ENCODE measurements at places on chromosomes 13 and 19.

DNA sequence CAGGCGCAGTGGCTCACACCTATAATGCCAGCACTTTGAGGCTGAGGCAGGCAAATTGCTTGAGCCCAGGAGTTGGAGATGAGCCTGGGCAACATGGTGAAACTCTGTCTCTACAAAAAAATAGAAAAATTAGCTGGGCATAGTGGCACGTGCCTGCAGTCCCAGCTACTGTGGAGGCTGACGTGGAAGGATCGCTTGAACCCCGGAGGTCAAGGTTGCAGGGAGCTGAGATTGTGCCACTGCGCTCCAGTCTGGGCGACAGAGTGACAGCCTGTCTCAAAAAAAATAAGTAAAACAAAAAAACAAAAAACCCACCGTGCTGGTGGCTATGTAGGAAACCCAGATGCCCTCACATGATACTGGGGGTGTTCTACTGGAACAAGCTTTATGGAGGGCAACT, 16.4 kb downstream of the PHLDB3 start:
- DNase-seq: no peak

GRCh38 chr19:10344780-10345179, 5.4 kb upstream of the ICAM3 start:
- no peak for DNase-seq

DNA sequence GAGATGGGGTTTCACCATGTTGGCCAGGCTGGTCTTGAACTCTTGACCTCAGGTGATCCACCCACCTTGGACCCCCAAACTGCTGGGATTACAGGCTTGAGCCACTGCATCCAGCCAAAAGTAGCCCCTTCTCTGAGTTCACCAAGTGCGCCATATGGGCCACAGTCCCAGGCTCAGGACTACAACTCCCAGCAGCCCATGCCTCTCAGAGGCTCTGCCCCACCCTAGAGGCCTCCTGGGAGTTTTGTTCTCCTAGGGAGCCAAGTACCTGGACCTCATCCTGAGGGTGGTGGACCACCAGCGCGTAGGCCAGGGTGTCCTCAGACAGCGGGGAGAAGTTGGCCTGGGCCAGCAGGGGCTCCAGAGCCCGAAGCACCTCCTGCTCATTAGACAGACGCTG, 18.8 kb downstream of the TMEM143 start:
- no peak for DNase-seq

DNA sequence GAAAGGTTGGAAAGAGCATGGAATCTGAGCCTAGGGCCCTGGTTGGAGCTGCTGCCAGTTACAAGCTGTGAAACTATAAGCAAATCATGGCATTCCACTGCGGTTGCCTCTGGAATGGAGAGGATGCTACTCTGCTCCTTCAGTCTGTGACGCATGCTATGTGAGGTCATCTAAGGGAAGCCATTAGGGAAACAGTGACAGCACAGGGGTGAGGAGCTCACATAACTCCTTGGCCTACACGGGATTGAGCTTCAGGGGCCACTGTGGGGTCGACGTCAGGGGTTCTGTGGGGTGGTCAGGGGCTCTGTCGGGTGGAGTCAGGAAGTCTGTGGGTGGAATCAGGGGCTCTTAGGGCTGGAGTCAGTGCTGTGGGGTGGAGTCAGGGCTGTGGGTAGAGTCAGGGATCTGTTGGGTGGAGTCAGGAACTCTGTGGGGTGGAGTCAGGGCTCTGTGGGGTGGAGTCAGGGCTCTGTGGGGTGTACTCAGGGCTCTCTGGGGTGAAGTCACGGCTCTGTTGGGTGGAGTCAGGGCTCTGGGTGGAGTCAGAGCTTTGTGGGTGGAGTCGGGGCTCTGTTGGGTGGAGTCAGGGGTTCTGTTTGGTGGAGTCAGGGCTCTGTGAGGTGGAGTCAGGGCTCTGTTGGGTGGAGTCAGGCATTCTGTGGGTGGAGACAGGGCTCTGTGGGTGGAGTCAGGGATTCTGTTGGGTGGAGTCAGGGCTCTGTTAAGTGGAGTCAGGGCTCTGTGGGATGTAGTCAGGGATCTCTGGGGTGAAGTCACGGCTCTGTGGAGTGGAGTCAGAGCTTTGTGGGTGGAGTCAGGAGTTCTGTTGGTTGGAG, 35.8 kb upstream of the MEDAG start:
- no peak for DNase-seq

- DNase-seq: no peak
Observed at GRCh38 chr13:93951951-93952350, 527.5 kb downstream of the DCT start.

DNA sequence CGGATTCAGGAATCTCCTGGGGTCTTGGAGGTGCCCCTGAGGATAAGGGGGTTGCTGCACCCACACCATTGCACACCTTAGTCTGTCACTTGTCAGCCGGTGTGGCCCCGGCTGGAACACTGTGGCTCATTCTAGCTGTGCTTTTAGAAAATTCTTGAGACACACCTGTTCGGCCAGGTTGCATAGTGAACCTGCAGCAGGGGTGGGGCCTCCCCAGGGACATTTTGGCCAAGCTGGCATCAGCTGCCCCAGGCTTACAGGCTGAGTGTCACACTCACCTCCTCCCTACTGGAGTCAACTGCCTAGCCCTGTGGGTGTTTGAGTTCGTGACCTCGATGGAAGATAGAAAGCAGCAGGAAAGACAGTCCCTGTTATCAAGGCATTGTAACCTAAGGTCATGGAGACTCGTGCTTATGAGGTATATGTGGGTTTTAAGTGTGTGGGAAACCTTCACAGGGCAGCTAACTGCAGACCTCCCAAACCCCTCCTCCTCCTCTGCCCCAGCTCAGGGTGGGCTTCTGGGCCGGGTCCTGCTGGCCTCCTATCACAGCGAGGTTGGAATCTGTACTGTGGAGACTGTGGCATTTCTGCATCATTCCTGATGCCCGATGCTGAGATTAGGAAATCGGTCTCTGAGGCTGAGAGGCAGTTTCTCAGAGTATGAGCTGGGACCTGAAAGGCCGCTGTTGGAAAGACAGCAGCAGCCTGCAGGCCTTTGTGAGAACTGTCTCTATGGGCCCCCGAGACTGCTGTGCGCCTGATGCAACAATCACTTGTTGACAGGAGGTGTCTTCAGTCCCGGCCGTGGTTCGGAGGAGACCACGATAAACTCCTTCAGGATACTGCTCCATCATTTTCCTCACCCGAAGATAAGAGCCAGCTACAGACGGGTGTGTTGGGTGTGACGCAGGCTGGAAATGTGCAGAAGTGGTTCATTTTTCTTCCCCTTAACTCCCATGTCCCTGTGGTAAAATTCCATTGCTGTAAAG, 72.2 kb downstream of the ATP11A start:
- no peak for DNase-seq

GRCh38 chr19:1472231-1473084, 6.6 kb downstream of the C19orf25 start:
- DNase-seq: no peak

- no peak for DNase-seq
Observed at GRCh38 chr19:54873990-54874389, at the start of gene FCAR. Gene FCAR, plus strand, starts transcription at chr19:54874235. Its CDS starts 55 bp downstream, at chr19:54874290.

GRCh38 chr13:92074658-92075057, 676.2 kb downstream of the GPC5 start:
- no peak for DNase-seq

DNA sequence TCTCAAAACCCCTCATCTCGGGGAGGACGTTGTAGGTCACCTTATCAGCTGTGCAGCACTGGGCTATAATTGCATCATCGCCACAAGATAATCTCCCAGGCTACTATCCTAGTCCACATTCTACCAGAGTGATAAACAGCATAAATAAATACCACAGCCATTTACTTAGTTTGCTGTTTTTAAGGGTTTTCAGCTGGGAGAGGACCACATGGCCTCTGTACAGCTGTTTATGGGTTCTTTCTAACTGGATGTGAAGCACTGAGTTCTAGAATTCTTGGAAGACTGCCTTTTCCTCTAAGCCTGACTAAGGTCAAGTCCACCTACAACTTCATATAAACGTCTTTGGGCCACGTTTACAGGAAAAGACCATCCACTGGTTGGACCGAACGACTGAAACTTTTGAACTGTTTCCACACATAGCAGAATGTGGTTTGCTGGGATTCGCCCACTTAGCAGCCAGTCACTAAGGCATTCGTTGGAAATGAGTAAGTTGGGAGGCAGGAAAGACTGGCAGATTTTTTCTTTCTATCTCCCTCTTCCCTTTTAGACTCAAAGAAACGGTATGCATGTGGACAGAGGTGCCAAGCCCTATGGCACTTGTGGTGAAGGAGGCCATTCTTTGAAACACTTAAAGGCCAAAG, 752.5 kb upstream of the SGCG start:
- no peak for DNase-seq

DNA sequence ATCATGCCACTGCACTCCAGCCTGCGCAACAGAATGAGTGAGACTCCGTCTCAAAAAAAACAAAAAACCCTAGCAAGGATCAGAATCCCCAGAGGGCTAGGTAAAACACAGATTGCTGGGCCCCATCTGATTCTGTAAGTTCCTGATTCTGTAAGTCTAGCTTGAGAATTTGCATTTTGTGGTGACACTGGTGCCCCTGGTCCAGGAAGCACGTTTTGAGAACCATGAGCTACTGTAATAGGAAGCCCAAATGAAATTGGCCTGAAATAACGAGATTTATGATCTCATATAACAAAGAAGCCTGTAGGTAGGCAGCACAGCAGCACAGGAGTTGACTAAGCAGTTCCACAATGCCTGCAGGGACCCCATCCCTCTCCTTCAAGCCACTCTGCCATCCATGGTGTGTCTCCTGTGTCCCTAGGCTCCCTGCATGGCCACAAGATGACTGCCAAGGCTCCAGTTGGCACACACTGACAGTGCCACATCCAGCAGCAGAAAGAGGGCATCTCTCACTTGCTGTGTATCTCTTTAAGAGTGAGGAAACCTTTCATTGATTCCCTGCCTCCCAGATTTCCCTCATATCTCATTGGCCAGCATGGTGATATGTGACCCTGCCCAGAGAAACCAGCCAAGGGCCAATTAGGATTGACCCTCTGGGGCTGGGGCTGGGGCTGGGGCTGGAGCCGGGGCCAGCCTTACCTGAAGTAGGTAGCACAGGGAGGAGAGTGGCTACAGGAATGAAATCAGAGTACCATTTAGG, 21.7 kb downstream of the SIPA1L3 start:
- DNase-seq: no peak

GRCh38 chr19:43564800-43565199, 10.5 kb downstream of the XRCC1 start:
- DNase-seq: no peak

GRCh38 chr19:35712567-35713505, 5.0 kb upstream of the KMT2B start:
- peak; percentile 65 for DNase-seq

DNA sequence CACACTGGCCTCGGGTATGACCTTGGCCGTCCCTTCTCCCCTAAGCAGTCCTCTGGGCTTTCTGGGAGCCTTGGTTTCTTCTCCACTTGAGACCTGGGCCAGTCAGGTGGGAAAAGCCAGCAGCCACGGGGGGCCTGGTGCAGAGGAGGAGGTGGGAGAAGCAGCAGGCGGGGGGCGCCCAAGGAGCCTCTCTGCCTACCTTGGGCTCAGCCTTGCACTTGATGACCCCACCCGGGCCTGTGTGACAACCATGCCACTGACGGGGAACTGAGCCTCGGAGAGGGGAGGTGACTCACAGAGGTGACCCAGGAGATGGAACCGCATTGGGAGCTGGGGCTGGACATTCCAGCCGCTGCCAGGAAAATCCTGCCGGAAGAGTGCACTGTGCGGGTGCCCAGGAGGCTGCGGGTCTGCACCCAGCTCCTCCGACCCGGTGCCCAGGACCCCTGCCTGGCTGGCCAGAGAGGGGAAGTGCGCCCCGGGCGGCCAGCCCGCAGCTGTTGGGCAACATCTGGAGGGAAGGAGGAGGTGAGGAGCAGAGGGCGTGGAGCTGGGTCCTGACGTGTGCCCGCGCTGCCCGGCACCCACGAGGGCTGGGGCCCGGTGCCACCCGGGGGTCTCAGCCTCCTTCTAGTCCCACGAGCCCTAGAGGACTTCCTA, 23.4 kb upstream of the SLC7A10 start:
- DNase-seq: no peak

DNA sequence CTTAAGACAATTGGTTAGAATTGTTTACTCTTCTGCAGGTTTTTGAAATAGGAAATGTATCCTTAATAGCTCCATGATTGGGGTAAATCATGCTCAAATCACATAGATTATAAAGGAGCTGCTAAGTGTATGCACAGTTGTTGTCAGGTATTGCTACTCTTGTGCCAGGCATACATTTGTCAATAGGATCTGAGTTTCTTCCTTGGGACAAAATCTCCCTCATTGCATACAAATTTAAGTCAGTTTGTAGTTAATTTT, 109.3 kb upstream of the MLNR start:
- DNase-seq: no peak

DNA sequence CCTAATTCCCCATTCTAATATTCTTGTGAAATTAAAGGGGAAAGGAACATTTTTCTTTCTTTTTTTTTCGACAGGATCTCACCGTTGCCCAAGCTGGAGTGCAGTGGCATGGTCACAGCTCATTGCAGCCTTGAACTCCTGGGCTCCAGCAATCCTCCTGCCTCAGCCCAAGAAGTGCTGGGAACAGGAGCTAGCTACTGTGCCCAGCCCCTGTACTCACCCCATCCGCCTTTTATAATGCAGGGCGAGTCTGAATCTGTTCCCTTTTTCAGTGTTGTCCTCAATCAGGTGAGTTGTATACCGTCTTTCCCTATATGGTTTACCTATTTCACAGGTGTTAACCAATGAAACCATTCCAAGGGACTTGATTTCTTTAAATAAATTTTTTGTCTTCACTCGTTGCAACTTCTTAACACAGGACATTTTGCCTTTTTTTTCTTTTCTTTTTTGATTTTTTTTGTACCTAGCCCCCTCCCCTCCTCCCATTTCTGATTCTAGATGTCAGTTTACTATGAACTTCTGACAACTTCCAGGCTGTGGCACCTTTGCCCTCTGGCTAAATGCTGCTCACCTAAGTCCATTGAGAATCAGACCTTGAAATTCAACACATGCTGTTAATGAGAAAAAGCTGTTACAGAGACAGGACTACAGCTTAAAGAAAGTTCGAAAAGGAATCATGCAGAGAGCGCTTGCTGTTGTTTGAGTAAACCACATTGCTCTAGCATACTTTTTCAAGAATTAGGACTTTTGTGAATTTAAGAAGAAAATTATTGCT, 562.1 kb upstream of the KLF12 start:
- DNase-seq: no peak
